ENCODE measurements at places on chromosomes 1 and 21.
A peak's percentile ranks its signal among the peaks of the same experiment; 100 is the strongest.

GRCh38 chr21:25329227-25329825 is 278.0 kb downstream of the MRPL39 start:
- no peak for DNase-seq
- no peak overlapping the region for H3K4me3 ChIP-seq
- H3K27ac ChIP-seq: no peak overlapping the region
- no peaks in the 10 kb centered on the region for H3K27me3 ChIP-seq
- H3K36me3 ChIP-seq: no peaks in the 10 kb centered on the region
- H3K4me1 ChIP-seq: no peaks in the 10 kb centered on the region

DNA sequence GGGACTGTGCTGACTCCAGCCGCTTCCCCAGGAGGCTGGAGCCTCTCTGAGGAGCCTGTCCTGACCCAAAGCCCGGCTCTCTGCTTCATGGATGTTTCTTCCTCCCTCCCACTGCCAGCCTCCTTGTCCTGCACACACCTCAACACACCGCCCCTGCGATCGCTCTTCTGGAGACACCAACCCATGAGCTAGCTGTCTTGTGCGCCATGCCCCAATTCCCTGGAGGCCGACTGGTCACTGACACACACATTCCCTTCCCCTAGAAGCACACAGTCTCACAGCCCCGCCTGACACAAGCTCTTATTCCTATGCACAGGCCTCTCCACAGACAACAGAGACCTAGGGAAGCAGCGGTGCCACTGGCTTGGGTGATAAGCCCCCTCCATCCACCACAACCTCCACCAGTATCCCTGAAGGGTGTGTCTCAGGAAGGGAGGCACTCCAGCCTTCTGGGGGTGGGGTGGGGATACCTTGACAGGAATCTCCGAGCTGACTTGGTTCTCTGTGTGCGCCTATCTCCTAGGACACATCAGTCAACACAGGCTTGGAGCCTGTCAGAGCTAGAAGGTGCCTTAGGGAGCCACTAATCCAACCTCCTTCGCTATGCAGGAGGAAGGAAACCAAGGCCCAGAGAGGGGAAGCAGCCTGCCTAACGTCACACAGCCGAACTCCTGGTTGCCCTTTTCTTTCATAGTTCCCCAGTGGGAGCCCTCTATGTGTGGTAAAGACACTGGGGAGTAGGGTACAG is 31.1 kb downstream of the AHDC1 start:
- DNase-seq: no peak
- no peak overlapping the region for H3K4me3 ChIP-seq
- peak overlapping the region; percentile 91 for H3K27ac ChIP-seq
- no peaks in the 10 kb centered on the region for H3K27me3 ChIP-seq

- no peaks in the 10 kb centered on the region for H3K27me3 ChIP-seq
- no peak overlapping the region for H3K27ac ChIP-seq
- H3K4me1 ChIP-seq: peaks cover 2% of the 10 kb centered on the region
- H3K36me3 ChIP-seq: peaks cover 6% of the 10 kb centered on the region
Observed at GRCh38 chr1:112529301-112529700, 20.5 kb downstream of the WNT2B start.

DNA sequence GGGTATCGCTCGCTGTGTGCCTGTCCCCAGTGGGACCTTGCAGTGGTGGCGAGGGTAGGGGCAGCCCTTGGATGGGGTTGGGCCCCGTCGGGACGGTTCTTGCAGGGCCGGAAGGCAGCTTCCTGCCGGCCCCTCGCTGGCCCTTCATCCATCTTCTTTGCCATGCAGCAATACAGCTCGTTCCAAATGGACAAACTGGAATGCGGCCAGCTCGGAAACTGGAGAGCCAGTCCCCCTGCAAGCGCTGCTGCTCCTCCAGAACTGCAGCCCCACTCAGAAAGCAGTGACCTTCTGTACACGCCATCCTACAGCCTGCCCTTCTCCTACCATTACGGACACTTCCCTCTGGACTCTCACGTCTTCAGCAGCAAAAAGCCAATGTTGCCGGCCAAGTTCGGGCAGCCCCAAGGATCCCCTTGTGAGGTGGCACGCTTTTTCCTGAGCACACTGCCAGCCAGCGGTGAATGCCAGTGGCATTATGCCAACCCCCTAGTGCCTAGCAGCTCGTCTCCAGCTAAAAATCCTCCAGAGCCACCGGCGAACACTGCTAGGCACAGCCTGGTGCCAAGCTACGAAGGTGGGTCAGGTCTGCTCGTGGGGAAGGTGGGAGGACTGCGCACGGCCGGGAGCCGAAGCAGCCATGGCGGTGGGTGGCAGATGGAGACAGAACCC is 45.8 kb downstream of the SIM2 start:
- H3K36me3 ChIP-seq: no peaks in the 10 kb centered on the region
- H3K27me3 ChIP-seq: peaks cover 28% of the 10 kb centered on the region
- no peak overlapping the region for H3K4me3 ChIP-seq
- no peak overlapping the region for H3K27ac ChIP-seq

DNA sequence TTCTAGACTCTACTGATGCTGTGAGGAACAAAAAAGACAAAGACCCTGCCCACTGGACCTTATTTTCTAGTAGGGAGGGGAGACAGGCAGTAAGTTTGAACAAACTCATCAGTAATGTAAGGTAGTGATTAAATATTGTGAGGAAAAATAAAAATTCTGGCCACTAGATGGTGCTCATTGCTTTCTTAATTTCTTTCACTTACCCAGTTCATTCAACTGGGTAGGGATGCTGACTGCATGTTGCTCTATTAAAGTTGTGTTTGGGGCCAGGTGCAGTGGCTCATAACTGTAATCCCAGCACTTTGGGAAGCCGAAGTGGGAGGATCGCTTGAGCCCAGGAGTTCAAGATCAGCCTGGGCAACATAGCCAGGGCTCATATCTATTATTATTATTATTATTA is 6.3 kb upstream of the KYAT3 start:
- DNase-seq: peak; percentile 79
- no peak overlapping the region for H3K4me3 ChIP-seq
- no peaks in the 10 kb centered on the region for H3K36me3 ChIP-seq
- no peaks in the 10 kb centered on the region for H3K27me3 ChIP-seq
- H3K4me1 ChIP-seq: peaks cover under 1% of the 10 kb centered on the region

DNA sequence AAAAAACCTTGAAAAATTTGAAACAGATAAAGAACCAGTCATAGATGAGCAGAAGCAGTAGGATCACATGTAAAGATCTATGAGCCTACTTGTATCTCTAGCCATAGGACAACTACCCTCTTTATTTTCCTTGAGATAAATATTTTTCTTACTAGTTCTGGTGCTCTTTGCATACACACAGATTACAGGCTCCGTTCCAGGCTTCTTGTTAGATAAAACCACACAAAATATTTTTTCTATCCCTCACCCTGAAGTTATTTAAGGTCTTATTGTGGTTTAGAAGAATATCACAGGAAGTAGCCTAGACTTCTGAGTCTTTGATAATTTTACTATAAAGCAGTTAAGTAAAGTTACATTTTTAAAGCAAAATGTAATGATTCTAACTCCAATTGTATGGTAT is 512.2 kb downstream of the NEGR1 start:
- no peak overlapping the region for H3K27ac ChIP-seq
- no peak for DNase-seq
- no peaks in the 10 kb centered on the region for H3K4me1 ChIP-seq

GRCh38 chr1:112646225-112646624 is 26.6 kb downstream of the CAPZA1 start:
- no peaks in the 10 kb centered on the region for H3K27me3 ChIP-seq
- H3K27ac ChIP-seq: no peak overlapping the region
- peaks cover 10% of the 10 kb centered on the region for H3K36me3 ChIP-seq

- H3K4me3 ChIP-seq: no peak overlapping the region
- H3K27me3 ChIP-seq: no peaks in the 10 kb centered on the region
- H3K27ac ChIP-seq: peak overlapping the region; percentile 61
- DNase-seq: no peak
Observed at GRCh38 chr1:21912038-21912758, 24.9 kb downstream of the HSPG2 start.

DNA sequence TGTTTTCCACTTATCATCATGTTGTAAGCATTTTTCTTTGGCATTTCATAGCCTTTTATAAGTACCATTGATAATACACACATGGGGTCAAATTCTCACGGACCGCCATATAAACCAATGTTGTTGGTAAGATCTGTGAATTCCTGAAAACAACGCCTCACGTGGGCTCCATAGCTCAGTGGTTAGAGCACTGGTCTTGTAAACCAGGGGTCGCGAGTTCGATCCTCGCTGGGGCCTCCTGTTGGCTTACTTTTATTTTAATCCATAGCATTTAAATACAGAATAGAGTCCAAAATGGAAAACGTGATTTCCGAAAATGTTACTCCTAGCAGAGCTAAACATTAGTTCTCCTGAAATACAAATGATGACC is 83.1 kb downstream of the HHIPL2 start:
- H3K4me3 ChIP-seq: peak overlapping the region; percentile 52
- H3K36me3 ChIP-seq: no peaks in the 10 kb centered on the region
- H3K27ac ChIP-seq: peak overlapping the region; percentile 85
- H3K4me1 ChIP-seq: peaks cover 15% of the 10 kb centered on the region
- peak; percentile 77 for DNase-seq

- no peaks in the 10 kb centered on the region for H3K36me3 ChIP-seq
- no peak overlapping the region for H3K27ac ChIP-seq
- peaks cover 10% of the 10 kb centered on the region for H3K4me1 ChIP-seq
- DNase-seq: no peak
Observed at GRCh38 chr1:178947677-178947981, 76.8 kb upstream of the ANGPTL1 start.

- H3K27me3 ChIP-seq: no peaks in the 10 kb centered on the region
- no peak overlapping the region for H3K27ac ChIP-seq
- no peaks in the 10 kb centered on the region for H3K36me3 ChIP-seq
- no peak for DNase-seq
Observed at GRCh38 chr1:231094421-231094820, 54.4 kb upstream of the FAM89A start.

DNA sequence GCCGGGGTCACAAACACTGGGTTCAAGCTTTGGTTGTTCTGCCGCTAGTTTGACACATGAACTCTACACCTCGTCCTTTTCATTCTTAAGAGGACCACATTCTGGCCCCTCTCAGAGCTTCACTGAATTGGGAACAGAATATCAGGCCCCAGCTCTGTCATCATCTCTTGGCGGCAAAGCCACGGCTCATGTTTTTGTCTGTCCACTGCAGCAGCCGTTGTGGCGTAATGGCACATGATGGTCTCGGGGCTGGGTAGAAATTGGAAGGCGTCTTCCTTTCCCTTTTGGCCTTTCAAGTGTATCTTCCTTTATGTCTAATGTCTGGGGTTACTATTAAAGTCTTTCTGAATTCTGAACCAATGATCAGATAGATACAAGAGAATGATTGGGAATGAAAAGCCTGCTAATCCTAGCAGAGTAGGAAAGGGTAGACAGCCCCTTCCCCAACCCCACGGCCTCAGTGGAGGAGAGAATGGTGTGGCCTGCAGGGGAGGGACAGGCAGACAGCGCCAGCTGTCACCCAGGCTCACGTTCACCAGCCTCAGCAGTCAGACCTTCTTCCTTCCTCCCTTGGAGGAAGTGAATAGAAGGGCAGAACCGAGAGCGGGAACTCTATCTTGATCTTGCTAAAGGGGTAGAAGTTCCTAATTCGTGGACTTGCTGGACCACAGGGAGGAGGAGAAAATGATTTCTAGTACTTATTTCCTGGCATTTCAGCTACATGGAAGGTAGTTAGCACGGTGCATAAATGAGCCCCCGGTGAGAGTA is 498.1 kb downstream of the KIF26B start:
- H3K27ac ChIP-seq: no peak overlapping the region
- no peak overlapping the region for H3K4me3 ChIP-seq
- H3K4me1 ChIP-seq: peaks cover 23% of the 10 kb centered on the region
- DNase-seq: no peak
- H3K36me3 ChIP-seq: no peaks in the 10 kb centered on the region

DNA sequence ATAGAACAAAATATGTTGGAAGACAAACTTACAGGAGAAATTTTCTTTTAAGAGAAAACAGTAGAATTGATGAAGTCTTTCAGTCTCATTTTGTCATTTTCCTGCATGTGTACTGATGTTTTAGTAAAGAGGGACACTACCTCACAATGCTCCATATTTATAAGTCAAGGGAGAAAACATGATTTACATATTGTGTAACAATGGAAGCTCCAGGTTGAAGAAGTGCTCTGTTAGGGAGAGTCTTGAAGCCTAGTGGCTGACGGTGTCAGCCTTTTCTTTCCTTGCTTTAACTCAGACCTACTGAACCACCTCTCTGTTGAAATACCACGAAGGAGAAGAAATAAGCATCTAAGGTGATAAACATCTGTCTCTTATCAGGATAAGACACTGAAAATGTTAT is 75.0 kb downstream of the C4BPA start:
- H3K27ac ChIP-seq: no peak overlapping the region
- no peaks in the 10 kb centered on the region for H3K36me3 ChIP-seq
- no peak for DNase-seq
- no peak overlapping the region for H3K4me3 ChIP-seq
- peaks cover 2% of the 10 kb centered on the region for H3K27me3 ChIP-seq

- H3K4me1 ChIP-seq: no peaks in the 10 kb centered on the region
- H3K4me3 ChIP-seq: no peak overlapping the region
- DNase-seq: no peak
- H3K27ac ChIP-seq: no peak overlapping the region
- no peaks in the 10 kb centered on the region for H3K36me3 ChIP-seq
- no peaks in the 10 kb centered on the region for H3K27me3 ChIP-seq
Observed at GRCh38 chr1:220221670-220222069, 50.6 kb downstream of the RAB3GAP2 start.

DNA sequence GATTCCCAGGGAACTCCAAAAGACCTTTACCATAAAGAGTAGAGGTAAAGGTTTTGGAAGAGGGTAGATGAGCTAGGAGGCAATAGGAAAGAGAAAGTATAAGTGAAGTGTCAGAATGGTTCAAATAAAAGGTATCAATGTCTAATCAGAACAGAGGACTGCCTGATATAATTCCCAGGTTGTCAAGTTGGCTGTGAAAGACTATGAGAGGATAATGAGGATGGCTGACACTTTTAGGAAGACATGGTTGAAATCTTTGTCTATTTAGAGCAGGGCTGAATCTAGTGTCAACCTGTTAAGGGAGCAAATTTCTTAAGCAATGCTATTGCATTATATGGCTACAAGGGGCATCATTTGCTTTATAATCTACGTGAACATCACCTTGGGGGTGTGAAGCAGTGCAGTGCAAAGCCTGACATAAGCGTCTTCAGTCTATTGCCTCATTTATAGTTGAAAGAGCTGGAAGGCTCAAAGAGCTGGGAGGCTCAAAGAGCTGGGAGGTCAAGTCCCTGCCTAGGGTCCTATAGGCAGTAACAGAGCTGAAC is 308.3 kb upstream of the DEPDC1 start:
- H3K27me3 ChIP-seq: no peaks in the 10 kb centered on the region
- DNase-seq: no peak
- H3K27ac ChIP-seq: no peak overlapping the region

DNA sequence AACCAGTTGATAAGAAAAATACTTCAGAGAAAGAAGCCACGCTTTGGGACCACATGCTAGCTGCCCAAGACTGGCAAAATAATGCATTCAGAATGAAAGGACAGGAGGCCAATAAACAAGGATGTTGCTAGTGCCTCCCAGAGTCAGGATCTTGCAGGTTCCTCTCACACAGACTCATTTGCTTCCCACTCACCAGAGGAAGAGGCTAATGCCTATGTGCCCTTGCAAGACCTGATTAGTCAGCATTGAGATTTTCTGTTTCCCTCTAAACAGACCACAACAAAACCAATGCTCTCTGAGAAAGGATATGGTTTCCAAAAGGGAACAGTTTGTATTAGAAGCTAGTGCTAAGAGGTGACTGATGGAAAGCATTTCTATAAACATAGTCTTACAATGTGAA is 85.7 kb downstream of the NRDC start:
- no peaks in the 10 kb centered on the region for H3K27me3 ChIP-seq
- peaks cover 26% of the 10 kb centered on the region for H3K36me3 ChIP-seq
- no peak overlapping the region for H3K27ac ChIP-seq
- no peaks in the 10 kb centered on the region for H3K4me1 ChIP-seq
- DNase-seq: no peak
- H3K4me3 ChIP-seq: no peak overlapping the region

- H3K27ac ChIP-seq: no peak overlapping the region
- no peak overlapping the region for H3K4me3 ChIP-seq
- no peaks in the 10 kb centered on the region for H3K27me3 ChIP-seq
- H3K36me3 ChIP-seq: peaks cover 12% of the 10 kb centered on the region
- no peak for DNase-seq
Observed at GRCh38 chr1:211750599-211750998, 75.2 kb upstream of the NEK2 start.

All from spinal cord (tissue), 10 donors.